ENCODE measurements at places on chromosomes 13 and 19.

DNA sequence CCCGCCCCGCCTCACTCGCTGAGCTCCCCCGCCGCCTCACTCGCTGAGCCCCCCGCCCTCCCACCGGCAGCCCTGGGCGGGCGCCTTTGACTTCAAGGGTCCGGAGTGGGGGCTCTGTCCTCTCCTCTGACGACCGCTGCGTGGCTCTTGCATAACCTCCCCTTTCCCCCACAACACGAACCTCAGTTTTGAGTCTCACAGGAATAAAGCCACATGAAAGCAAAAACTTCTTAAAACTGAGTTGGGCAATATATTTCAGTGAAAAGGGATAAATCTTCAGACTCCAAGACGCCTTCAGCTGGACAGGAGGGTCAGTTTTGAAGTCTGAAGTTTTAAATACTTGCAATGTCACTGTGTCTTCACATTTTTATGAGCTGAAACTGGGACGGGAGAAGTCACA is 70.6 kb upstream of the C13orf46 start:
- peak; percentile 92 for DNase-seq

- DNase-seq: no peak
Measured at GRCh38 chr19:38840583-38840968, 9.0 kb upstream of the ECH1 start.

- DNase-seq: no peak
Measured at GRCh38 chr13:99506634-99507033, 5.4 kb downstream of the TM9SF2 start.

GRCh38 chr13:95530178-95530577 is 22.3 kb upstream of the CLDN10 start:
- DNase-seq: peak; percentile 20

- peak; percentile 93 for DNase-seq
Measured at GRCh38 chr19:38691938-38692457, 44.5 kb downstream of the ACTN4 start.

- no peak for DNase-seq
Measured at GRCh38 chr13:95182570-95183265, 118.5 kb downstream of the ABCC4 start.

GRCh38 chr13:94660695-94661326 is 51.5 kb downstream of the SOX21 start:
- DNase-seq: peak; percentile 43

DNA sequence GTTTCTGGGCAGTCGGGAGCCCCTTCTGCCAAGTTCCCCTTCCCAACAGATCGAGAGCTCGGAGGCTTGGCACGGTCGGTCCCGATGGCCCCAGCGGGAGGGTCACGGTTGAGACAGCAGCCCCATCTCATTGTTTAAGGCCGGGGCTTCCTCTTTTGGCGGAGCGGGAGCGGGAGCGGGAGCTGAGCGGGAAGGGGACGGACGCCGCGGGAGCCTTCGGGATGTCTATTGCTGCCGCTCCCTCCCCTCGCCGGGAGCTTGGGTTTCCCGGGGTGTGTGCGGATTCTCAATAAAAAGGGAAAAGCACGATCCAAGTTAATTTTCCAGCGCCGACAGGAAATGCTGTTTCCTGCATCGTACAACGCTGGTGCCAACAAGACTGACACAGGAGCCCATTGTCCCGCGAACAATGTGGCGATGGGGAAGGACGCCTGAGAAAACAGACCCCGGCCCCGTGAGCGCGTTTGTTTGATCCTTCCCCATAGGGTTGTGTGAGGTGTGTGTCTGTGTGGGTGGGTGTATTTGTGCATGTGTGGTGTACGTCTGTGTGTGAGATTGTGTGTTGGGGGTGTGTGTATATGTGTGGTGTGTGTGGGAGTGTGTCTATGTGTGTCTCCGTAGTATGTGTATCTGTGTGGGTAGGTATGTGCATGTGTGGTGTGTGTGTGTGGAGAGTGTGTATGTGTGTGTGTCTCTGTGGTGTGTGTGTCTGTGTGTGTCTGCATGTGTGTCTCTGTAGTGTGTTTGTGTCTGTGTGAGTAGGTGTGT is 36.3 kb upstream of the FLT1 start:
- DNase-seq: peak; percentile 27
